Calu3 (cell line): ENCODE measurements at places on chromosomes 1 and 21. TPM values are rescaled to one million over a fixed set of nuclear protein-coding genes. Genes with fewer than 3 reads are reported as not detected.
A peak's percentile ranks its signal among the peaks of the same experiment; 100 is the strongest.

The CHI3L1 gene
- total RNA-seq: not detected in 2 replicates

The C4BPA gene
- 1.0 and 1.3 TPM in 2 replicates for total RNA-seq

The USP21 gene
- 35.8 and 40.9 TPM in 2 replicates for total RNA-seq

The CELA3B gene
- total RNA-seq: not detected in 2 replicates

The LAMTOR2 gene
- 69.8 and 69.9 TPM in 2 replicates for total RNA-seq

GRCh38 chr1:218345673-218346390 lies 696 bp downstream of the TGFB2 start:
- peak; percentile 70 for DNase-seq

GRCh38 chr21:26842974-26843932 lies 2.0 kb downstream of the ADAMTS1 start:
- DNase-seq: peak; percentile 82

DNA sequence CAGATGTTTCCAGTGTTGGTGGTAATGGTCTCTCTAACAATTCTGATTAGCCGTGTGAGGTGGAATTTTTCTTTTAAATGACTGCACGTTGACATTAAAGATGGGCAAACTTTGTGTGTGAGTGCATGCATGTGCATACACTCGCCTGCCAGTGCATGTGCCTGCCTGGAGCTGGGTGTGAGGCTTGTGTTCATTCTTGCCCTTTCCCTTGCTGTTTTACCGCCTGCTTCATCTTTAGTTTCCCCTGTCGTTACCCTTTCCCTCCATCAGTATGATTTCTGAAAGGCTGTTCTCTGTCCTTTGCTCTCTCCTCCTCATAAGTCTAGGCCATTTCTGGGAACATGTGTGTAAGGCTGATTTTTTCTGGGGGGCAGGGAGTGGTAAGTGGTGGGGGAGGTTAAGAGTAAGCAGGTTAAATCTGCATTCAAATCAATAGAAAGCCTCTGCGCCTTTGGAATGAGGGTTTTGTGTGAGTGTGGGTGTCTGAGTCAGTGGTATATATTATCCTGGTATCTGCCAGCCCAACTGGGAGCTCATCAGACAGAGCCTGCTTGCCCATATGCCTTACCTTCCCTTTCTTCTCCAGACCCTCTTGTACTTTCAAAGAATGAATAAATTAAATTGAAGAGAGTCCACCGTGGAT lies 112.5 kb downstream of the PBX1 start:
- DNase-seq: no peak

DNA sequence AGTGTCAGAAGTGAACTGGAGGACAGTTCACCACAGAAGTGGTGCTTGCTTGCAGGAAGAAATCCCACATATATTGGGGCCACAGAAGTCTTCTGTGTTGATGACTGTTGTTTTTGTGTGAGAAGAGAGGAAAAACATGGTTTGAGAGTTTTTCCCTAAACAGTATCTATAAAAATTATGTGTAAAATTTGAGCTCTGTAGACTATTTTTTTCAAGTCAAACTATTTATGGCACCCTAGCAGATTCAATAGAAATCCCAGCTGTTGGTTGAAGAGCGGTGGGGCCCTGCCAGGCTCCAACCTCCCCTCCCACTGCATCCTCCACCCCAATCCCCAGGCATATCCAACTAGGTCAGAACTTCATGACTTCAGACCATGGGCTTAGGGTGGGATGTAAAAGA lies 61.6 kb downstream of the NTPCR start:
- no peak for DNase-seq

- DNase-seq: no peak
These were observed 14.5 kb downstream of the PIK3R3 start for GRCh38 chr1:46117810-46118494.

- DNase-seq: no peak
These were observed 38.8 kb downstream of the DIPK1A start for GRCh38 chr1:92922356-92923035.

GRCh38 chr1:14946011-14946359 lies 207.6 kb upstream of the TMEM51 start:
- no peak for DNase-seq

DNA sequence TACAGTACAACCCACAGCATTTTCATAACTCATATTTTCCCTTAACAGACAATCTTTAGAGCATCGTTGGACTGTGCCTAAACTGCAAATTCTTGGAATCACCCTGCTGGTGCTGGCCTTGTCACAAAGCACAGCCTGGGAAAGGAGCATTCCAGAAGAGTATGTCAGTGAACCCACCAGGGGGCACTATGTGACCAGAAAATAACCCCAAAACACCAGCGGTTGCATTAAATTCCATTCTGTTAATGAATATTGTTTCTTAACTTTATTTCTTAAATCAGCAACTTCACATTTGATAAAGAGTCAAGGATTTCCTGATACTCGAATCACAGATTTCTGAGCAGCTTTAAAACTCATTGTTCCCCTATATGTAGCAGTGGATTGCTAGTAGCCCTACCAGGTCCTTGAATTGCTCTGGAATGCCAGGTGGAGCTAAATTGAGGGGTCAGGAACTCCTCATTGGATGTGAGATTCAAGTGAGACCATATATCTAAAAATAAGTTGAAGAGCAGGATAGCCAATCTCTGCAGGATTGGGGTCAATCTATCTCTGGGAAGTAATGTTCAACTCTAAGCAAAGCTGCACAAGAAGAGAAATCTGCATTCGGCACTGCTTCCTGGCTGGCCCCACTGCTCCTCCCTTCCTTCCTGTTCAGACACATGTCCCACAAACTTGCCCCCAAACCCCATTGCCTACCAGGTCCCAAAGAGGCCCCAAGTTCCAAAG lies 12.7 kb upstream of the RAB4A start:
- peak; percentile 83 for DNase-seq

DNA sequence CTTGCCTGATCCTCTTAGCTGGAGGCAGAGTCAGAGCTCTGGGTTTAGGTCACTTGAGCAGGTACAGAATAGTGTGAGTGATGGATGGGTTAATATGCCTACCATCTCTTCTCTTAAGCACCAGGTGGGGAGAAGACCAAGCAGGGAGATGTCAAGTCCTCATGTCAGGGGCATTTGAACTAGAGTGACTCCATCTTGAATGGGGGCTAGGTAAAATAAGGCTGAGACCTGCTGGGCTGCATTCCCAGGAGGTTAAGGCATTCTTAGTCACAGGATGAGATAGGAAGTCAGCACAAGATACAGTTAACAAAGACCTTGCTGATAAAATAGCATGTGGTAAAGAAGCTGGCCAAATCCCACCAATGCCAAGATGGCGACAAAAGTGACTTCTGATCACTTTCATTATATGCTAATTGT lies 77.4 kb upstream of the BTG3 start:
- no peak for DNase-seq

DNA sequence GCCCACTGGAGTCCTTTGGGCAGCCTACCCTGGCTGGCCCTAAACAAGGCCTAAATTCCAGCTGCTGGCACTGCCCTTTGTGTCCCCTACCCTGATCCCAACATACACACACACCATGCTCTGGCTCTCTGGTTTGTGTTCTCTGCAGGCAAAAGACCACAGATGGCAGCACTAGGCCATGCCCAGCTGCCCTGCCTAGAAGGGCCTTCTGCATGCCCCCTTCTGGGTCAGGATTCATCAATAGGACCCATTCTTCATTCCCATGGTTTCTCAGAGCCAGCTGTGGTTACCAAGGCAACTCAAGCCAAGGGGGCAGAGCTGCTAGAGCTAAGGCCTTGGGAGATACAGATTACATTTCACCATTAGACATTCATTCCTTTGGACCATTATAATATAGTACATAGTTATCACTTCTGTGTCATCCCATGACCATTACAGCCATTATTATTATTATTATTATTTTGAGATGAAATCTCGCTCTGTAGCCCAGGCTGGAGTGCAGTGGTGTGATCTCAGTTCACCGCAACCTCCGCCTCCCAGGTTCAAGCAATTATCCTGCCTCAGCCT lies 17.5 kb downstream of the ASAP3 start:
- no peak for DNase-seq
